Smooth muscle cell of the brain vasculature (primary cell): ENCODE measurements at places on chromosomes 13 and 19.

GRCh38 chr19:3058009-3058820, 4.1 kb downstream of the TLE5 start:
- DNase-seq = no peak

GRCh38 chr19:49403404-49404187, 15.5 kb downstream of the KASH5 start:
- DNase-seq = peak; percentile 86

GRCh38 chr13:95882121-95882520, 171.1 kb downstream of the UGGT2 start:
- no peak for DNase-seq

GRCh38 chr19:52638601-52639000, 446 bp upstream of the ZNF83 start:
- DNase-seq = peak; percentile 9
